ENCODE measurements at places on chromosomes 1 and 21.
A peak's percentile ranks its signal among the peaks of the same experiment; 100 is the strongest.

- no peak for DNase-seq
Observed at GRCh38 chr1:41576206-41576605, 91.7 kb upstream of the EDN2 start.

DNA sequence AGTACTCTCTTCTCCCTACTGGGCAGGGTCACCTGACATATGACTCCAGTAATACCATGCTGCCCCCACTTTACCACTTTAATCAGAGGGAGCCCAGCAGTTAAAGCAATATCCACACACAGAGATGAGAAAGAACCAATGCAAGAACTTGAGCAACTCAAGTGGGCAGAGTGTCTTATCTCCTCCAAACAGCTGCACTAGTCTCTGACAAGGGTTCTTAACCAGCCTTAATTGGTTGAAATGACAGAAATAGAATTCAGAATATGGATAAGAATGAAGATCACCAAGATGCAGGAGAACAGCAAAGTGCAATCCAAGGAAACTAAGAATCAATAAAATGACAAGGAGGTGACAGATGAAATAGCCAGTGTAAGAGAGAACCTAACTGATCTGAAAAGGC is 91.0 kb downstream of the KCNT2 start:
- no peak for DNase-seq

DNA sequence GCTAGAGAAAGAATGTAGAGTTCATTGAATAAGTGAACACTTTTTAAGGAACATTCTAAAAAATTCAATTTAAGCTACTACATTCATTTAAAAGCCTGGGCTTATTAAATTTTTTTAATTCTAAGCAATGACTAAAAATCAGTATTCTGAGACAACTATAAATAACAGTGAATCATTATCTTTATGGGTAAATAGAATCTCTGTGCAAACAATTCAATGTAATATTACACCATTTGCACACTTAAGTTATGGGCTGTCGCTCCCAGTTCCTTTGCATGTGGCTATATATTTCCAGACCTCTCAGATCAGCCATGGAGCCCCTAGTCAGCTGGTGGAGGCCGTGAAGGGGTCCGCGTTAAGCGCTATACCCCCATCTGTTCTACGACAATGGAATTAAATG is 65.1 kb downstream of the KCNK1 start:
- no peak for DNase-seq

DNA sequence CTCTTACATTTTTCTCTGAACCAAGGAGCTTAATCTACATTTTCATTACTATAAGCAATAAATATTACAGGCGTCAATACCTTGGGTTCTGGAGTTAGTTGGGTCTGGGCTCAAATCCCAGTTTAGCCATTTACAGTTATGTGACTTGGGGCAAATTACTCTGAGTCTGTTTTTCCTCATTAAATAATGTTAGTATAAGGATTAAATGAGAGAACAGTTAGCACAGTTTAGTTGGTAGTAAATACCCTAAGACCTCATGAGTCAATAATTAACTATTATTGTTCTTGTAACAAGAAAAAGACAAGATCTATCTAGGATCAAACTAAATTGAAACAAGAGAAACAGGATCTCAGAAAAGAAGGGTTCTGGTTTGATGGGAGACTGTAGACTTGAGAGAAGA is 4.6 kb downstream of the C1orf116 start:
- DNase-seq = no peak

- peak; percentile 87 for DNase-seq
Observed at GRCh38 chr1:205610901-205611466, 20.8 kb downstream of the ELK4 start.

- no peak for DNase-seq
Observed at GRCh38 chr1:3555131-3555920, 56.0 kb downstream of the MEGF6 start.

DNA sequence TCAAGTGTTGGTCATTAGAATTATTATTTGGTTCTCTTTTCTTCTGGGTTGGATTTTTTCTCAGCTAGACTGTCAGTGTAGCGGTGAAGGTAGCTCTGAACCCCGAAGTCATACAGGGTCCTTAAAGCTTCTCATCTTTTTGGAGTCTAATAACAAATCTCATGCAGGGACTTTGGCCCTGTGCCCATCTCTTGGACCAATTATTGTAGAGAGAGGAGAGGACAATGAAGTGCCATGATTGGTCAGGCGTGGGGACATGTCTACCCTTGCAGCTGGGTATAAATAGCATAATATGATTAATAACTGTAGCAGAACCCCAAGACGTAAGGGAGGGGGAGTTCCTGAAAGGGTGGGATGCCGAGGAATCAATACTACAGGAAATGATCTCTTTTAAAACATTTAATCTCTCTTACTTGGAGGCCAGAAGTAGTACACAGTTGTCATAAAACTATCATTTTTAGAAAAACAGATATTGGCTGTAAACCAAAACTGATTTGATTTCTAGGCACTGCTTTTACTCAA is 8.8 kb downstream of the MAGI3 start:
- no peak for DNase-seq

- no peak for DNase-seq
Observed at GRCh38 chr1:65104854-65105534, 43.0 kb upstream of the AK4 start.

DNA sequence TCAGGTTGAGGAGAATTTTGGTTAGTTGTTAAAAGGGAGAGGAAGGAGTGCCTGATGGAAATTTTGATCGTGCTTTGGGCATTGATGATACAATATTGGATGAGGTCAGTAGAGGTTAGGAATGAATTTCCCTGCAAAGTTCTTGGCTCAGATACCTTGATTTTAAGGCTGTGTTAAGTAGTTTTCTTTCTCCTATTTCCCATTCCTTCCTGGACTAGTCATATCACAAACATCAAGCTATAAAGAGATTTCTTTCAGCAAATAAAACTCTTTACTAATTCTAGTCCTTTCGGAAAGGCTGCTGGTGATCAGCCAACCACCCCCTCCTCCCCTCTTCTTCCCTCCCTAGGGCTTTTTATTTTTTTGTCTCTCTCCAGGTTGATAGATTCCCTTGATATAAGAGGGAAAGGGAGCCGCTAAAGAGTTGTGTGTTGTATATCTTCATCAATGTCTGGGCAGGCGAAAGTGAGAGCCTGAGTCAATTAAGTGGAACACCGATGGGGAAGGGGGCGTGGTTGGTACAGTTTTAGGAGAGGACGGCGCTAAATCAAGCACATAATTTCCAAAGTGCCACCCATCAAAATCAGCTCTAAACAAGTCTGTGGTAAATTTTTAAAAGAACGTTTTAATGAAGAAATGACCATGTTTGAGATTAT is 100.1 kb upstream of the PLXNA2 start:
- DNase-seq = no peak

GRCh38 chr1:201311356-201312011 is 28.2 kb downstream of the PKP1 start:
- DNase-seq = no peak

GRCh38 chr21:15134701-15135470 is 70.1 kb upstream of the NRIP1 start:
- DNase-seq = no peak

GRCh38 chr21:45507523-45507875 is 34.7 kb downstream of the SLC19A1 start:
- no peak for DNase-seq

- no peak for DNase-seq
Observed at GRCh38 chr21:46357684-46358425, 33.9 kb downstream of the PCNT start.

Measured in retinal pigment epithelial cell (primary cell).